ENCODE measurements at places on chromosomes 6 and 20.

DNA sequence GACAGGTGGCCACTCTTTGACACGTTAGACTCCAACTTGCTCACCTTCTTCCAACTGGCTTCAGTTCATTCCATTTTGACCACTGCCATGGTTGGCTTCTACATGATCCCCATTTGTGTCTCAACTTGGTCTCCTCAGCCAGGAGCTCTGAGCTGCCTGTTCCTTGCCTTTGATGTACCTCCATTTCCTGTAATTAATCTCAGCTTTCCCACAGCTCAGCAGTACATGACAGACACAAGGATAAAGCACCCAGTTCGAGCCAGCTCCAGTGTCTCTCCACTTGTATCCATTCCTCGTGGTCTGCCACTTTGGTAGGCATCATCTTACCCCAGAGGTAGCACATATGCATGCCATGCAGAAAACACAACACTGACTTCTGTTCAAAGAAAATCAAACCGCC, 161.0 kb downstream of the TSHZ2 start:
- no peak for DNase-seq

DNA sequence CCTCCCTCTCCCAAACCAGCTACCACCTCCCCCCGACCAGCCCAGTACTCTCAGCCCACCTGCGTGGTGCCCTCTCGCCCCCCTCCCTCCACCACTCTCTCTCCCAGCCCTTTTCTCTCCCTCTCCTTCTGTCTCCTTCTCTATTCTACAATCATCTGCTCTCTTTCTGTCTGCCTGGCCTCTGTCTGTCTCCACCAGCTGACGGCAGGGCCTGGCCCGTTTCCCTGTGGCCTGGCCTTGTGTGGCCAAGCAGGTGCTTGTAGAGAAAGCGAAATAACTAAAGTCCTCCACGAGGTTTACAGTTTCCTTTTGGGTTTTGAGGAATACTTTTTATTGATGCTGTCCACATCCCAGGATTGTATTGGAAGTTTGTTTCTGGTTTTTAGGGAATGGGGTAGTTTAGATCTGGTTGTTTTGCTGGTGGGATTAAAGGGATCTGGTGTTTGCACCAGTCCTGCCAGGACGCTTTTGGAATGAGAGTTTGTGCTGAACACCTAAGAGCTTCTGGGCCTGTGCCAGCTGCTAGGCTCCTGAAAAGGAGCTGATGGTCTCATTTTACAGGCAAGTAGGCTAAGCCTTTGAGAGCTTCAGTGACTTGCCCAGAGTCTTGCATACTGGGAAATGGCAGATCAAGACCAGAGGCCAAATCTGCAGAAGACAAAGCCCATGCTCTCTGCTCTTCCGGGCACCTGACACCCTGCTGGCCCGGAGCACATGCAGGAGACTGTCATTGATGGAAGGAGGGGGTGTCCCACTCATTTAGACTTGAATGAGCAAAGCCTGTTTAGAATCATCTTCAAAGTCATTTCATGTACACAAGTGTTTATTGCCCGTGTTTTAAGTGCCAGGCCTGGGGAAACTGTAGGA, 161.7 kb downstream of the SYCP2 start:
- no peak for DNase-seq

DNA sequence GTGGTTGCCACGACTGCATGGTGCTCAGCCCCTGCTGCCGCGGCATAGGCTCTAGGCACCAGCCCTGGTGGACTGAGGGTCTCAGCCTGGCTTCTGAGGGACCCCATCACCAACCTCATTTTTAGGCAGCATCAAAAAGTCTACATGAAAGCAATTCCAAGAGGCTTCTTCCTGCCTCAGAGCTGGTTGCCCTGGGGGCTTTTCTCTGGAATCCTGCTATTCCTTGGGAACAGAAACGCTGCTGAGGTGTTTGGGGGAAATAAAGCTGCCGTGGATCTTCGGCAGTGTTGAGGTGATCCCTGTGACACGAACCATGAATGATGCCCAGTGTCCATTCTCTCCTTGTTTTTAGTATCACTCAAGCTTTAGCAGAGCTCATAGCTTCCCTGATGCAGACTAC, 148.4 kb upstream of the LRFN2 start:
- DNase-seq, result no peak

GRCh38 chr6:150767571-150768018, 97.9 kb upstream of the MTHFD1L start:
- DNase-seq, result no peak

DNA sequence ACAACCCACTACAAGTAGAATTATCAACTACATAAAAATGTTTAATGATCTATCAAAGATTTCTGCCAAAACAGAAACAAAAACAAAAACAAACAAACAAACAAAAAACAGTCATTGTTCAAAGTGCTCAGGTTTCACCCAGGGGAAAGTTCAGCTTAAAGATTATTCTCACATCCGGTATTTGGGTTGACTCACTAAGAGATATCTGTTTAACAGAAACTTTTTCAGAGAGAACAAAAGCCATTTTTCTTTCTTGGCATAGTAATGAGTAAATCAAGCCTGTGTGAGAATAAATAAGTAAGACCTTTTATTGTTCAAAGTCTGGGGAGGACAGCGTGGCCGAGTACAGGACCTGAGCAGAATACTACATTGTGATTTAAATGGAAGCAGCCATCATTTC, 143.6 kb downstream of the RCAN2 start:
- DNase-seq, result no peak

GRCh38 chr6:80469977-80470376, 363.5 kb downstream of the BCKDHB start:
- DNase-seq, result no peak

GRCh38 chr6:16179063-16179462, 50.2 kb downstream of the MYLIP start:
- no peak for DNase-seq

DNA sequence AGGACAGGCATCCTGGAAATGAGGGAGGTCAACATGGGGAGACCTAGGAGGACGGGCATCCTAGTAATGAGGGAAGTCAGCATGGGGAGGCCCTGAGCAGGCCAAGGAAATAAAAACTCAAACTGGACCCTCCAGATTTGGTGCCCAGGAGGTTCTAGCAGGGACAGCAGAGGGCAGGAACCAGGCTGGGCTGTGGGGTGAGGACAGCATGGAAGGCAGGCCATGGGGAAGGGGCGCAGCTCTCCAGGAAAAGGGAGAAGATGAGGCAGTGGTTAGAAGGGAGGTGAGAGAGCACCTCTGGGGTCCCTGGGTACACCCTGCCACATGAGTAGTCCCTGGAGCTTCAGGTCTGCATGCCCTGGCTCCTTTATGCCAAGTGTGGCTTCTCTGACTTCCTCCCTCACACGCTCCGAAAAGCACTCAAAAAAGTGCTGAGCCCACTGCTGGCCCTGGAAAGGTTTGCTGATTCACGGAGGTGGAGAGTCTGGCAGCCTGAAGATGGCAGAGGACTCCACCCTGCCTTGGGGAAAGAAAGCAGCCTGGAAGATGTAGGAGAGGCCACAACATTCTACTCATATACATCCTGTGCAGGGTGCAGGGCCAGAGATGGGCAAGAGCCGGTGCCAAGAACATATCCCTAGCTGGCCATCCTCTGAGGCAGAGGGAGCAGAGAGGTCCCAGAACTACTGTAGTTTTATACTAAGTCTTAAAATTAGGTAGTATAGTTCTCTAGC, 154.9 kb downstream of the MRPL14 start:
- DNase-seq, result no peak

- DNase-seq, result no peak
Measured at GRCh38 chr6:6656287-6656686, 67.8 kb downstream of the LY86 start.
